ENCODE measurements at places on chromosomes 6 and 20.
A peak's percentile ranks its signal among the peaks of the same experiment; 100 is the strongest.

GRCh38 chr20:32010666-32011065 is 428 bp downstream of the CCM2L start:
- no peak for DNase-seq

DNA sequence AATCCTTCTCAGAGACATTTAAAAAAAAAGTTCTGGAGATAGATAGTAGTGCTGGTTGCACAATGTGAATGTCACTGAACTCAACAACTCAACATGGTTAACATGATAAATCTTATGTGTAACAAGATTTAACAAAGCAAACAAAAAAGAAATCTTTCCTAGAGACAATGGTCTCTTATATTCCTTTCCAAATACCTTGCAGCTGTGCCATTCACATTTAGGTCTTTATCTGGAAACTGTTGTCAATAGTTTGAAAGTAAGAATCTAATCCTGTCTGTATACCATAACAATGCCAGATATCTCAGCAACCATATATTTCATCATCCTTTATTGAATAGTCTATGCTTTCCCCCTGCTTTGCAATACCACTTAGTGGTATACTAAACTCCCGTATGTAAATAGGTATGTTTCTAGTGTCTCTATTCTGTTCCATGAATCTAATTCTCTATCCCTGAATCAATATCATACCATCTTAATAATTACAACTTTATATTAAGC is 2.1 kb downstream of the SERAC1 start:
- DNase-seq: no peak

- no peak for DNase-seq
Measured at GRCh38 chr20:31559704-31560093, 45.4 kb upstream of the ID1 start.

GRCh38 chr6:39515006-39515405 is 192.5 kb upstream of the KCNK16 start:
- DNase-seq: no peak

- no peak for DNase-seq
Measured at GRCh38 chr20:63536241-63536977, 767 bp downstream of the PTK6 start.

GRCh38 chr20:62740286-62741141 is 31.9 kb downstream of the NTSR1 start:
- no peak for DNase-seq

- DNase-seq: no peak
Measured at GRCh38 chr6:7418238-7418905, 28.8 kb downstream of the RIOK1 start.

DNA sequence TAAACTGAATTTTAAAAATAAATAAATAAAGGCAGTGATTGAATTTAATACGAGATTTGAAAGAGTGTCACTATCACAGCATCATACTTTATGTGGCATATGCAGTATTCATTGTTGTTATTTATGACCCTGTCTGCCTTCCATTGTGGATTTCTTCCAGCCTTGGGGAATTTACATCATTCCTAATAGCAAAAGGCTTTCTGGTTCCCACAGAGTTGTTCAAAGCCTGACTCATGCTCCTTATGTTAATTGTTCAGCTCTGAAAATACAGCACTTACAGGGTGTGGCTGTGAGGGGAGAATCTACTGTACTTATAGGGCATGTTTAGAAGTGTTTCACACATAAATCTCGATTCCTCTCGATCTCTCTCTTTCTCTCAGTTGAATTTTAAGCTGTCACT is 54.4 kb downstream of the JAG1 start:
- no peak for DNase-seq

- no peak for DNase-seq
Measured at GRCh38 chr20:23417861-23418260, 3.4 kb downstream of the NAPB start.

GRCh38 chr6:30127238-30128093 is 8.5 kb upstream of the TRIM40 start:
- DNase-seq: no peak

DNA sequence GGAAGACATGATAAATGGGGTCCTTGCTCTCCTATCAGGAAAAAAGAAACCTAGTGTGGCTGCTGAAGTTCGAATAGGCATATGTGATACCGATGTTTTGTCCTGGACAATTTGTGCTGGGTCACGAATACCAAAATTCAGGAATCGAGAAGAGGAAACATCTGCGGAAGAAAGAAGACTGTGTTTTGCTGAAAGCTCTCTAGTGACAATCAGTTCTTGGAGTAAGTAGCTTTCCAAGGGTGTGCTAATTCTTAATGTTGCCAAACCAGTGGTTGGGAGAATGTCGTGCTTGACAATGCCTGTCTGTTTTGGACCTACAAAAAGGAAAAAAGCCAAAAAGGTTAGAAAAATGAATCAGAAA is 956.1 kb downstream of the PHF3 start:
- DNase-seq: no peak

- no peak for DNase-seq
Measured at GRCh38 chr20:22426772-22427171, 157.6 kb downstream of the FOXA2 start.

DNA sequence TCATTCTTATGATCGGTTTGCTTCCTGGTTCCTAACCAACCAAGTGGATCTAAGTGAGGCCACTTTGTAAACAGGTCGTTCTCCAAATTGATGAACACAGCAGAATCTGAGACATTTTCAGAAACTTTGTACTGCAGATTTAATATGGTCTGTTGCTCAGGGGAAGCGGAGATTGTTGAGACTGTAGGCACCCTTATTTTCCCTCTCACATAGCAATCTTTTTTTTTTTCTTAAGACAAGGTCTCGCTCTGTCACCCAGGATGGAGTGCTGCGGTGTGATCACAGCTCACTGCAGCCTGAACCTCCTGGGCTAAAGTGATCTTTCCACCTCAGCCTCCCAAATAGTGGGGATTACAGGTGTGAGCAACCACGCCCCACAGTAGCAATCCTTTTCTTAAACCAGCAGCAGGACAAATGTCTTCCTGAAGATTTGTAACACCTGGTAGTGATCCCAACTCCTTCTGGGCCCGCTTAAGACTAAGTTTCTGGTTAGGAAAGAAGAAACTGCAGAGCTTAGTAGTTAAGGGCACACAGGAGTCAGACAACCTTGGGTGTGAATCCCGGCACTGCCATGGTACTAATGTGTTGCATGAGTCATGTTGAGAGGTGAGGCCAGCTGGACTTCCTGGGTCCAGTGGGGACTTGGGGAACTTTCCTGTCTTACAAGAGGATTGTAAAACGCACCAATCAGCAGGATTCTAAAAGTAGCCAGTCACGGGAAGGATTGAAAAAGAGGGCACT is 48.4 kb upstream of the EZR start:
- DNase-seq: no peak

DNA sequence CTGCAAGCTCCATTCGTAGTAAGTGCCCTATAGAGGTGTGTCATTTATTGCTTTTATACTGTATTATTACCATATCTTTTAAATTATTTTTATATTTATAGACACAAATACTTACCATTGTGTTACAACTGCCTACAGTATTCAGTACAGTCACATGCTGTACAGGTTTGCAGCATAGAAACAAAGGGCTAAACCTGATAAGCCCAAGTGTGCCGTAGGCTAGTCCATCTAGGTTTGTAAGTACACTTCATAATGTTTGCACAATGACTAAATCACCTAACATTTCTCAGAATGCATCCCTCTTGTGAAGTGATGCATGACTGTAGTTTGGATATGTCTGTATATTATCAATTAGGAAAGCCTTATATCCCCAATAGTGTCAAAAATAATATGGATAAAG is 122.8 kb downstream of the CLVS2 start:
- DNase-seq: peak; percentile 18

DNA sequence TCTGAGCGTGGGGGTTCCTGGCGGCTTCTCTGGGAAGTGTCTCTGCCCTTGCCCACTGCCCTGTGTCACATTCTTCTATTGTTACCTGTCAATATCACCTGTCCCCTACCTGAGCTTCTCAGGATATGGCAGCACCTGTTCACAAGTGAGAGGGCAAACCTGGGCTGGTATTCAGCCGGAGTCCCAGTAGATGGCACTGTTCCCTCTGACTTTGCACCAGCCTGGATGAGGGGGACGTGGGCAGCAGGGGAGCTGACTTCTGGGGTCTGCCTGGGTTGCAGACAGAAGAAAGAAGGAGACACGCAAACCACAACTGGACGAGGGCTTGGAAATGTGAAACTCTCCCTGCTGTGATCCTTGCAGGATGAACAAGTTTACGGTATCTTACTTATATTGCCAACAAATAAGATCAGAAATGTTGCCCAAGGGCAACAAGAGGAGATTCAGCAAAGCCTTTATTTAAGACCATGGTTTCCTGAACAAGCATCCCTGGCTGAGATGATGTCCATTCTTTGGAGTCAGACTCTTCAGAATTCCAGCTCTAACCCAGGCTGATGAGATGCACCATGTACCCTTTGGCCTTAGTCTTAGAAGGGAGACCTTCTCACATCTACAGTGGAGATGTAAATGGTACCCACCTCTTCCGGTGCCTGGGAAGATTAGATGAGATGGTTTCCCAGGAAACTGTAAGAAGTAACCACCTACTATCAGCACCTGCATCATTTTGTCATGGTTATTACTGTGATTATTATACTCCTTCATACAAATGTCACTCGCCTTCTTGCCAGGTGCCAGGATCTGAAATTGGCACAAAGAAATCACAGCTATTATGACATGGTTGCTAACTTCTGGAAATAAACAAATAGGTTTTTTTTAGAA is 400.0 kb upstream of the CDH4 start:
- no peak for DNase-seq

GRCh38 chr20:53794529-53795115 is 201.0 kb upstream of the ZNF217 start:
- DNase-seq: no peak

DNA sequence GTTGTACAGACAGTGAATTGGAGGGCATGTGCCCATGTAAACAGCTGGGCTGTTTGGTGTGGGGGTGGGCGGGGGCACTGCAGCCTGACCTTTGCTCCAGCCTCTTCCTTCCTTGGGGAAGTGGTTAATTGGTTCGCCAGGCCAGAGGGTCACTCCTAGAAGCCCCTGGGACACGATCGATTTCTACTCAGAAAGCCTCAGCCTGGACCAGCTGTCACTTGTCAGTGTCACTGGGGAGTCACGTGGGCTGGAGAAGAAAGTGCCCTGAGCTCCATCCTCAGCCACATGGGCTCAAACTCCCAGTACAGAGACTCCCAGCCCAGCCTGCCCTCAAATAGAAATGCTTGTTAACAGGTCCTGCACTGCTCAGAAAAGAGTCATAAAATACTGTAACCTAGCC is 423.8 kb upstream of the SULF2 start:
- DNase-seq: no peak

DNA sequence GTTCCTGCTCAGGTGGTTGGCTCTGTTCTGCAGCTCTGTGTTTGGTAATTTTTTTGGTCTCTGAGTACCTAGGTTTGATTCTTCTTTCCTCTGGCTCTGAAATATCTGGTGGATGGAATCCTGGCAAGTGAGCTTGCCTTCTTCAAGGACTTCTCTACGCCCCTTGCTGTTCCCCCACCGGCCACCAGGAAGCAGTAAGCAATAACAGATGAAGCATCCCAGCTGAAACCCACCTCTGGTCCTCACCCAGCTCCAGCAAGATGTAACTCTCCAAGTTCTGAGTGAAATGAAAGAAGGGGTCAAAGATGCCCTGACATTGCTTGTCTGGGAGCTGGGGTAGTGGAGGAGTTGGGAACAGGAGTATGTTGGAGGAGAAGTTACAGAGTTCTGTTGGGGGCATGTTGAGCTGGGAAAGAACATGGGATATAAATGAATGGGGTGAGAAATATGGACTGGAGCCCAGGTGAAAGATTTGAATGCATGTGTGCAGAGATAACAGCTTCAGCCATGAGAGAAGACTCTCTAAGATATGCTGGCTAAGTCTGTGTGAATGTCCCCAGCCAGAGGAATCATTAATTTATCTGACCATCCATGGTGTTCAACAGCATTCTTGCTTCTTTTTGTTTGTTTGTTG is 51.3 kb upstream of the GLP1R start:
- DNase-seq: peak; percentile 5

- DNase-seq: no peak
Measured at GRCh38 chr6:36826520-36827227, 12.6 kb downstream of the CPNE5 start.

DNA sequence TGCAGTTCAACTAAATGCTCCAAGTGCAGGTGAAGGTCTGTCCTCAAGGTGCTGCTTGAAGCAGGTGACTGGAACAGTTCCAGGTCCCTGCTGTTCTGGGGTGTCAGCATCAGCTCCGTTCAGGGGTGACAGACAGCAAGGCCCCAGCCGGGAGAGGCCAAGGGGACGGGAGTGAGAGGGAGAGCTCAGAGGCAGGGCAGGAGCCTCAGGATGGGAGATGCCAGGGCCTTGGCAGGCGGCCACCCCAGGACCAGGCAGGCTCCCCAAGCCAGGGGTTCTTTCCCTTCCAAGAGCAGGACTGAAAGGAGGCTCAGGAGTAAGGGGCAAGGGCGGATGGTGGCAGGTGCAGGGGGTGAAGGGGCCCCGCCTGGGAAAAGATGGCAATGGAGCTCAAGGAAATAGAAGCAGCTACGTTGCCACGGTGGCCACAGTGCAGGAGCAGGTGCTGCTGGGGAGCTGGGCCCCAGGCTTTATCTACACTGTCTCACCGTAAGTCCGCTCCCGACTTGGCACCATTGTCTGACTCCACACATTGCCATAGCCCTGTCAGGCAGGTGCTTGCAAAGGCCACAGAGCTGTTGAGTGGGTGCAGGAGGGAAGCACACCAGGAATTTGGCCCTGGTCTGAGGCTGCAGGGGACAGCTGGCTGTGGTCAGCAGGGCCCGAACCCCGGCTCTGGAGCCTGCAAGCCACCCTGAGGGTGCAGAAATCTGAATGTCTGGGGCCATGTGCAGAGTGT is 43.1 kb downstream of the ERMARD start:
- DNase-seq: no peak

DNA sequence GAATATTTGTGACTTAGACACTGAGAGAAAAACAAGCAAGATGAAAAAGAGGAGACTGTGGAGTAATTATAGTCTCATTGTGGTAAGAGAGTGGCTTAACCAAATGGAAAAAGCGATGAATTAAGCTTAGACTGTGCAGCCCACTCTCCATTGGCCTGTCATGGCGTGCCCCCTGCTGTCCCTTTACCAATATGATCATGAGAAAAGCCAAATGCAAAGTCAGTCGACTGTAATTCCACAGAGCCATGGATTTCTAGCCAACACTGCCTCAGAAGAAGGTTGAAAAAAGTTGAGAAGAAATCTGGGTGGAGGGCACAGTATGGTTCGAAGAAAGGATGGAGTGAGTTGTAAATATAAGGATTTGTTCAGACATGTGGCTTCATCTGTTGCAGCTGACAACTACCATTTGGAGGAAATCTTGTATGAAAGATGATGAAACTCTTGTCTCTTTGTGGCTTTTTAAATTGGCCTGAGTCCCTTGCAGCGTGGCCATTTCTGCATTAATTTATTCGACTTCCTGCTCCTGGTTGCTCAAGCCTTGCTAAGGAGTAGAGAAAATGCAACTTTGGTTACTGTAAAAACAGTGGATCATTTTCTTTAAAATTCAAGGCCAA is 251.4 kb downstream of the DOK5 start:
- no peak for DNase-seq

DNA sequence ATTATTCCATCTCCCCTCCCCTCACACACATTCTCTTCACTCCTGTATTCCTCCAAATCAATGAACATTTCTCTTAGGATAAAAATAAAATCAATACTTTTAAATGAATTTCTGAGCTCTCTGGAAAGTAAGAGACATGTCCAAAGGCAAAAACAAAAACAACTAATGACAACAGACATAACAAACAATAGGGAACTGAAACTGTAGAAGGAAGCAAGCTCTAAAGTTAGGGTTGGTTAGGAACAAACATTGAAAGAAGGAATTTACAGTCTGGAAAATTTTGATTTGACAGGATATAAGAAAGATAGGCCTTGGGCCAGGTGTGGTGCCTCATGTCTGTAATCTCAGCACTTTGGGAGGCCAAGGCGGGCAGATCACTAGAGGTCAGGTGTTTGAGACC is 17.5 kb upstream of the MYCT1 start:
- no peak for DNase-seq

GRCh38 chr20:9635750-9636149 is 121.4 kb downstream of the LAMP5 start:
- no peak for DNase-seq

Measured in NCI-H510A (cell line).